Stimulated activated CD8-positive, alpha-beta memory T cell treated with anti-CD3 and anti-CD28 coated beads, Interleukin-15, amount 100 ng/mL, for 24 hours (primary cell): ENCODE measurements at places on chromosomes 3 and 15.

DNA sequence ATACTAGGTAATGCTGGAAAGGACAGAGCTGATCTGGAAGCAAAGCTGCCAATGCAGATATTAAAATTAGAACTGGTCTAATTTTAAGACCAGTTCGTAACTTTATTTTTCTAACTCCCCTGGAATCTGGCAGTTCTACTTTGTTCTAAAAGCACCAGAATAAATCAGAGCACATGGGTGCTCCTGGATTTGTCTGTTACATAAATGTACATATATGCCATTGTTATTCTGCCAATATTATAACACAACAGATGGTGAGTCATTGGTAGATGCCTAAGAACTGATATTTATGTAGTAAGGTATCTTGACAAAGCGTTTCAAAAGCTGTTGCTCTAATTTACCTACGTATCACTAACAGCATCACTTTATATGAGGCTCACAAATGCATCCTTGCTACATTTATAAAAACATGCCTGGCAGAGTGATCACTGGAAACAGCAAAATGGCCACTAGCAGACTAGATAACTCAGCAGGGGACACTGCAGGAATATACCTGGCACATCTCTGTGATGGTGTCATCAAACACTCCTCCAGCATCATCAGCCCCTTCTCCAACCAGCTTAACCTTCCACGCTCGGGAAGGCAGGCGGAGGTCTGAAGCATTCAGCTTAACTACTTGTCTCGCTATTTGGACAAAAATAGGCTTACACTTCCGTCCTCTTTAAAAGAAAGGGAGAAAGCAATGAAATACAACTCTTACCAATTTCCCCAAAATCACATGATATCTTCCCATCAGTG is 26.2 kb downstream of the FBXL22 start:
- DNase-seq, result no peak

DNA sequence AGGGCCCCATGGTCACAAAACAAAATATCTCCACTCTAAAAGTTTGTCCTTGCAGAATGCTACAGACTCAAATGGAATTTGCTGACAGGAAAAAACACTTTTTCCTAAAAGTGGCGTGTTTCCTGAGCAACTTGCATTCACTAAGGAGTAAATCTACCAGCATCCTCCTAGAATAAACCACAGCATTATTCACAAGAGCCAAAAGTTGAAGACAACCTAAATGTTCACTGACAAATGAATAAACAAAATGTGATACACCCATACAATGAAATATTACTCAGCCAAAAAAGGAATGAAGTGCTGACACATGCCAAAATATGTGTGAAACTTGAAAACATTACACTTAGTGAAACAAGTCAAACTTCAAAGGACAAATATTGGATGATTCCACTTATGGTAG is 28.9 kb downstream of the ITGB5 start:
- DNase-seq, result no peak

GRCh38 chr3:27666708-27667107 is 55.4 kb downstream of the EOMES start:
- no peak for DNase-seq

- no peak for DNase-seq
Measured at GRCh38 chr3:124876401-124876878, 10.7 kb downstream of the ITGB5 start.

GRCh38 chr15:92184679-92185230 is 208.9 kb upstream of the ST8SIA2 start:
- DNase-seq, result no peak

DNA sequence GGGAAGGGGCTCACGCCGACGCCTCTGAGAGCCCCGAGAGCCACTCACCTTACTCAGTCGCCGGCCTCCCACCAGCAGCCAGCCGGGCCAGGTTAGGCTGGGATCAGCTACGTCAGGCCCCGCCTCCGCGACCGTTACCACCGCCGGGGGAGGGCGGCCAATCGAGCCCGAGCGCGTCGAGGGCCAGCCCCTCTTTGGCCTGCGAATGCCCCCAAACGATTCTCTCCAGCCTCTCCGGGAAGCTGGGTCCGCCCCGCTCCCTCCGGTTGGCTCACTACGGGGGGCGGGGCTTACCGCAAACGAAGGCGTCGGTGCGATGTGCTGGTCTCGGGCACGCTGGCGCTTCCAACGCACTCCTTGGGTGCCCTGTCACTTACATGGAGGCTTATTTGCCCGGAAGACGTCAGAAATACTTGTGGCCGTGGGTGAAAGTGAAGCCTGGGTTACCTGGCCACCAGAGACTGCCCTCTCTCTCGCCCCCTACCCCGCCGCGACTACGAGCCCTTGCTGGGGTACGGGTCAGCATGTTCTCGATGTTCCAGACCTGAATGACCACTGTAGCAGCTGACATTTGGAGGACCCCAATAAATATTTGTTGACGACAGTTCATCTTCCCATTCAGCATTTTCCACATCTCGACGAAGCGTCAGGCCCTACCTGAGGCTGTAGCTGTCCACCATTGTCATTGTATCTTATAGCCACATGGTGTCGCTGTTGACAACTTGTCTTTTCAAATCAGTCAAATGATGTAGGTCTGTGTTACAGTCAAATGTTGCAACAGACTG is at the start of gene CEP70:
TSS of gene CEP70 (minus strand) at position 111 of the 785 bp plus-strand sequence. CDS start 21,333 bp downstream, outside the sequence.
- peak; percentile 67 for DNase-seq

DNA sequence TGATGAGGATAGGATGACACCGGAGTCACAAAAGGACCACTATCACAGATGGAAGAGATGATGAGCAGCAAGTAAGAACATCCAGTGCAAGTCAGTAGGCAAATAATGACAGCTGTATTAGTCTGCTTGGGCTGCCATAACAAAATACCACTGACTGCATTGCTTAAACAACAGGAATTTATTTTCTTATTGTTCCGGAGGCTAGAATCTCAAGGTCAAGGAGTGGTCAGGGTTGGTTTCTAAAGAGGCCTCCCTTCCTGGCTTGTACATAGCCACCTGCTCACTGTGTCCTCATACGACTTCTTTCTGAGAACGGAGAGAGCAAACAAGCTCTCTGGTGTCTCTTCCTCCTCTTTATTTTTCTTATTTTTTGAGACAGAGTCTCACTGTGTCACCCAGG is 380.7 kb downstream of the PLOD2 start:
- no peak for DNase-seq

DNA sequence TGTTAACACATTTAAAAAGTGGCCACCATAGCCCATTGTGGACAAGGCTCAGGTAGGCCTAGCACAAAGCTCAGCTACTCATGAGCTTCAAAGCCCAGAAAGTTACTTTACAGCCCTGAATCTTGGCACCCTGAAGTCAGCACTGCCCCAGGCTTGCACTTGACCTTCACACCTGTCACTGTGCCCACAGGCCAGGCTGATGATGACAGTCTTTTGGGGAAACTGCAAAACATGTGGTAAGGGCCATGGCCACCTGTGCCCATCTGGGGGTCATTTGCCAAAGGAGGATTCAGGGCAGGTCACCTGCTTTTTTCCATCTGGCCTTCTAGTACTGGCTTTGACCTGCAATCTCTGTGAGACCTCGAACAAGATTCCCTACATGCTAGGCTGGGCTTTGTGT is 11.0 kb downstream of the CHDH start:
- DNase-seq, result no peak

- DNase-seq, result no peak
Measured at GRCh38 chr15:63332367-63333124, 49.1 kb downstream of the CA12 start.

DNA sequence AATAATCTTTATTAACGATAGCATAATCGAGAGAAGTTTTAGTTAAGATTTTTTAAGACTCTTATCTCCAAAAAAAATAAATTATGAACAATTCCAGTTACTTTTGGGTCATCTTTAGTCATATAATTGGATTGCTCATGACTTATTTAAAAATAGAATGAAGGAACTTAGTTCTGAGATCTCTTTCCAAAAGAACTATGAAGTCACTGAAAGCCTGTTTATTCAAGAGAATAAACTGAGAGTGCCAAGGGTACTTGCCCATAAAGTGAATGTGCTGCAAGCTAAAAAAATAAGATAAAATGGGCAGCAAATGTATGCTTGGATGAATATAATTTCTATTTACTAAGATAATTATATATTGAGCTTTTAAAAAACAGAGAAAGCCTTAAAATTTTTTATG is 176.5 kb upstream of the PLSCR5 start:
- no peak for DNase-seq

- no peak for DNase-seq
Measured at GRCh38 chr15:62075595-62076277, 9.0 kb downstream of the C2CD4A start.

- DNase-seq, result no peak
Measured at GRCh38 chr15:58148120-58148519, 9.9 kb downstream of the AQP9 start.

DNA sequence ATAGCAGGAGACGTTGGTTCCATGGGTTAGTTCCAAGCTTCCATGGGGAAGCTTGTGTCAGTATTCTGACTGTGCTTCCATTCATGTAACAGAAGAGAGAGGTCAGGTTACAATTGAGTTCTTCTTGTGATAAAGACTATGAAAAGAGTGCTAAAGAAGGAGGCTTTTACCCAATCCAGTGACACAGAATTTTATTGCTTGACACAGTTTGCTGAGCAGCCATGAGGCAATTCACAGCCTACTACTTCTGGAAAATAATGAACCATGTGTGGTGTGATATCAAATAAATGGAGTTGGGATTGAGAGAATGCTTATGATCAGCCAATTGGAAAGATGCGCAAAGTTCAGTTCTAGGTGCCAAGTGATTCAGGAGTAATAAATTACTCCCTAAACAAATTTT is 233.4 kb downstream of the LSAMP start:
- DNase-seq, result no peak

DNA sequence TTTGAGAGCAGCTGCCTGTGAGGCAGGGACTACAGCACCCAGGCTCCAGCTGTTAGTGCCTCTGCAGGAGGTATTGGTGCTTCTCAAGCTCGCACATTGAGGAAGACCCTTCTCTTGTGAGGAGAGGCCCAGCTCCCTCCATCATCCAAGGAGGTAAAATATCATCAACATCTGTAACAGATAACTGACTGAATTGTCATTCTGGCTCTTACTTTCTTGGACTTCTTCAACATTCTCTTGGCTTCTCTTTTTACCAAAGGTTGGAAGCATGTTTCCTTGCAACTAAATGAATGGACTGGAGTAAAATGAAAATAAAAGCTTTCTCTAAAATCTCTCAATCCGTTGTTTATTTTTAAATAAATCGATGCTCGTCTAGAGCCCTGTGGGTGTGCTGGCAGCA is 53.1 kb upstream of the PXYLP1 start:
- no peak for DNase-seq

DNA sequence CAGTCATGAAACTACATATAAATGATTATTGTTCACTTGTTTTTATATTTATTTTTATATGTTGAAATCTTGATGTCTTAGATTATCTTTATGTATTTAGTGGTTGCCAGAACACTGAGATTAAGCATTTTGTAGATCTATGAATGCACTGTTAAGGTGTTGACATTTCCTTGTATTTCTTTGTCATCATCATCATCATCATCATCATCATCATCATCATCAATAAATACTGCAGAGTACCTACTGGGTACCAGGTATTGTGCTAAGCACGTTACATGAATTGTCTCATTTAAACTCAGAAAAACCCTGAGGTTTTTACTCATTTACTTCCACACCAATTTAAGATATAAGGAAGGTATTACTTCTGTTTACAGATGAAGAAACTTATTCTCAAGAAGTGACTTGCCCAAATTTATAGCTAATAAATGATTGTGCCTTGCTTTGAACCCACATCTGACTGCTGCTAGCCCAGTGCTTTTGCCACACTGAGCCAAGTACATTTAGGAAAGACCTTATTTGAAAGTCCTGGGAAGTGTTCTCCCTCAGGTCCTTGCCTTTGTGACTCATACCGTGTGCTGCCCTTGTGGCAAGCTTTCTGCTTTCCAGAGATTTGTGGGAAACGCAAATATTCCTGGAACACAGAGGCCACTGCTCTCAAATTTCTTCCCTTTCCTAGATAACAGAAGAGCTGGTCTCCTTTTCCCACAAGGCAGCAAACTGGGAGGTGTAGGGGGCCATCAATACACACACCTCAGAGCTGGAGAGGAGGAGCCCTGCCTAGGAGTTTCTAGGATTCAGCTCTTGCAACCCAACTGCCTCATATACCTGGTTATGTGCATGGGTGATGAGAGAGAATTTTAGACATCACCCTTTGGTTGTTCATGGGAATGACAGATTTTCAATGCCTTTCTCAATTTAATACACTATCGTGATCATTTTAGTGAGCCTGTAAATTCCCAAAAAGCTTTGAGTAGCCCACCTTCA is 115.4 kb upstream of the C15orf61 start:
- DNase-seq, result no peak

DNA sequence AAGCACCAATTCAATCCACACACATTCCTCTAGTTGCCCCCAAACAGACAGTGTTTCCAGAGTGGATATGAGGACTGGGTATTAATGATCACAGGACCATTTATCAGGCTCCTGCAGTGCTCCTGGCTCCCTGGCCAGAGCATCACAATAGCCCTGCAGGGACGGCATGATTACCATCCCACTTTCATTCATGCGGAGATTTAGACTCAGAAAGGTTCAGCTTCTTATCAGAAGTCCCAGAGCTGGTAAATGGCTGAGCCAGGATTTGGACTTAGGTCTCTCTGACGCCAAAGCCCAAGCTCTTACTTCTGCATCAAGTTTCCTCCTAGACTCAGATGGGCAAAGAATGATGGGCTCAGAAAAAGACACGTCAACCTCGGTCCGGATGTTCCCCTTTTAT is 2.9 kb upstream of the EPHB3 start:
- DNase-seq, result no peak

GRCh38 chr3:189936201-189936945 is 184.3 kb downstream of the P3H2 start:
- DNase-seq, result no peak

DNA sequence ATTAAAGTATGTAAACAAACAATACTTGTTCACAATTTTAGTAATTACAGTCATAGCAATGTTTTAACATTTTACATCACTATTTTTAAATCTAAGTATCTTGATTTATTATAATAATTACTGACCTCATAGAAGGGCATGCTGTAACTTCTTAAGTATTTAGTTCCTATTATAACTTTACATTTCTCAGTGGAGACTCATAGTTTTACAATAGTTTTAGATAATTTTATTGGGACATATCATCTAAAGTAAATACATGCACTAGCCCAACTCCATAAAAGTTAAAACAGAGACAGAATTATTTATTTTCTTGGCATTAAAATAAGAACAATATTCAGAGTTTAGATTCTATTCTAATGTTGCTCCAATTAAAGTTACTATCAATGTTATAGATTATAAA is 466.5 kb upstream of the BCHE start:
- DNase-seq, result no peak
